Stimulated activated CD8-positive, alpha-beta memory T cell treated with anti-CD3 and anti-CD28 coated beads, Interleukin-2, amount 100 ng/mL, for 48 hours (primary cell): ENCODE measurements at places on chromosomes 16 and 17.

DNA sequence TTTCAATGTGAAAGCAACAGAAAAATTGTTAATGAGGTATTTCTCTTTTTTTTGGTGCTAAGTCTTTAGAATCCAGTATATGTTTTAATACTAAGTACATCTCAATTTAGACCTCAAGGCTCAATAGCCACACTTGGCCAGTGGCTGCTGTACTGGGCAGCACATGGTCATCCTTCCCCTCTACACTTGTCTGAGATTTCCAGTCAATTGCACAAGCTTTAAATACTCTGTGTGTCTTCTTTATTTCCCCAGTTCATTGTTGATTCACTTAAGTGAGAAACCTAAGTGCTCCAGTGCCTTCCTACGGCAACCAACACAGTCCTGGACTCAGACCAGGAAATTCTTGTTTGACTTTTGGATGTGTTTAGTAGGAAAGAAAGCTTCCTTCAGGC lies 62.2 kb downstream of the TNRC6C start:
- DNase-seq = no peak

GRCh38 chr17:81233316-81233715 lies 5.5 kb downstream of the TEPSIN start:
- no peak for DNase-seq

DNA sequence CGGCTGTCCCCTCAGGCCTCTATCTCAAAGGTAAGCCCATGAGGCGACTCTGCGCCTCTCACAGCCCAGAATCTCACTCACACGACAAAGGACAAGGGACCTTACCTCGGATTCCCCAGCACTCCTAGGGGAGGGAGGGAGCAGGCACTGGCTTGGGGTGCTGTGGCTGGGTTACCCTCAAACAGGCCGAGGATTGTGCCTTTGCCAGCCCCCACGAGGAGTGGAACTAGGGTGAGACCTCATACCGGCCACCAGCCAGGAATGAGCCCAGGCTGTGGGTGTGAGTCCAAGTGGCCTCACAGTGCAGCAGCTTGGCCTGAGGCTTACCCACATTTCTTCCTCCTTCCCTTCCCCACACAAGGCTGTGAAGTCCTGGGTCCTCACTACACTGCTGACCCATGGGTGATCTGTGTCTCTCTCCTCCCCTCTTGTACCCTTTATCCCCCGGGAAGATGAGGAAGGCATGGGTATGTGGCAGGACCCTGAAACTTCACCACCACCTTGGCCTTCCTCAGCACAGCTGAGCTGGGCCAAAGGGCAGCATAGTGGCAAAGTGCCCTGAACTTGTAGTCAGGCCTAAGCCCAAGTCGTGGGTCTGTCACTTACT lies 5.9 kb downstream of the PROCA1 start:
- no peak for DNase-seq

- no peak for DNase-seq
These were observed 49.4 kb upstream of the GSG1L start for GRCh38 chr16:28112908-28113307.
